ENCODE measurements at places on chromosomes 7 and 10. TPM values are rescaled to one million over a fixed set of nuclear protein-coding genes. Genes with fewer than 3 reads are reported as not detected.

GRCh38 chr10:27474741-27475140, 29.4 kb upstream of the RAB18 start:
- no peak for DNase-seq

DNA sequence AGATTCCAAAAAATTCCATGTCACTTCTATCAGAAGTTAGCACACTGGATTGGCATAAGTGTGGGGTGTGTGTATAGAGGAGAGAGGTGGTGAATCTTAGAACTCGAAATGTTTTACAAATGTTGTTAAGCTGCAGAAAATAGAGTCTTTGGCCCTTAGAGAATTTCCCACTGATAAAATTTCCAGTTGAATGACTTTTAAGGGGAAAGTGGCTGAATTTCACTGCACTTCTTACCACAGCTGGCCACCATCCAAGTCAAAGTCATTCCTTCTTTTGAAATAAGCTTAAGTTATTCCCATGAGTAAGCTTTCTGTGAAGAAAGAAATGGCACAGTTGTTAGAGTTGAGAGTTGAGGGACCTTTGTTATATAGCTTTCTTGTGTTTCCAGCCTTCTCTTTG, 13.9 kb downstream of the VCL start:
- DNase-seq, result no peak

DNA sequence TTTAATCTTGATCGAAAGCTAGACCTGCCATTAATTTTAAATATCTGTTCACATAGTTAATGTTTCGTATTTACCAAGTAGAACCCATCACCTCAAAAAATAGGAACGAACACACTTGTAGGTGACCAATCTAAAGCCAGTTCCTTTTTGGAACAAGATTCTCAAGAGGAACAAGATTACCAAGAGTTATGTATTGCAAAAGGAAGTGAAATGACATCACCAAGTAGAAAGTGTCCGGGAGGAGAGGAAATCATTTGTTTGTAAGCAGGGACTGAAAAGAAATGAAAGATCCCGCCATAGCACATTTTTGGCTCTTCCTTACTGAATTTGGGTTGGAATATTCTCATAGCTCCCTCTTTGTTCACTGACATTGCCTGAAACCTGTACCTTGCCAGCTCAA, 1200.5 kb downstream of the SORCS1 start:
- no peak for DNase-seq

DNA sequence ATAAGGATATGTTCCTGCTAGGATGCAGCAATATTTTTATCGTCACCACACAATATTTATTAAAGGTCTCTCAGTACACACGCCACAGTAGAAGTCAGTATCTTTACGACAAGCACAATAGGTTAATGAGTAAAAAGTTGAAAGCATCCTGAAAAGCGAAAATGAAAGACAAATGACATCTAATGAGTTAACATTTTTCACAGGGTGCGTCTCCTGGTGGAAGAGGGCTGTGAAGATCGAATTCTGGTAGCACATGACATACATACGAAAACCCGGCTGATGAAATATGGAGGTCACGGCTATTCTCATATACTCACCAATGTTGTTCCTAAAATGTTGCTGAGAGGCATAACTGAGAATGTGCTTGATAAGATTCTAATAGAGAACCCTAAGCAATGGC, 10.8 kb downstream of the C1QL3 start:
- DNase-seq, result no peak

DNA sequence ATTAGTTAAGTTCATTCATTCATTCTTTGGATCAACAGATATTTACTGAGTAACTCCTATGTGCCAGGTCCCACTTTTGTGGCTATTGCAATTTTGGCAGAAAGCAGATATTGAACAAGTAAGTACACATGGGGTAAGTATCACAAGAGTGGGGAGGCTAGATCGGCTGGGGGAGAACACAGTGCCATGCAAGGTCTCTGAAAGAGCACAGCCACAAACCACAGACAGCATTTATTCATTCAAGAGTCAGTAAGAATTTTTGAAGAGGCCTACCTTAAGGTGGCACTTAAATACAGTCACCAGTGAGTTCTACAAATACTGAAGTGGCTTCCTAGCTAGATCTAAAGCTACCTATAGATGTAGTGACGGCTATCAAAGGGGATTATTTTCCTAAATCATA, 304.2 kb downstream of the RNLS start:
- DNase-seq, result no peak

DNA sequence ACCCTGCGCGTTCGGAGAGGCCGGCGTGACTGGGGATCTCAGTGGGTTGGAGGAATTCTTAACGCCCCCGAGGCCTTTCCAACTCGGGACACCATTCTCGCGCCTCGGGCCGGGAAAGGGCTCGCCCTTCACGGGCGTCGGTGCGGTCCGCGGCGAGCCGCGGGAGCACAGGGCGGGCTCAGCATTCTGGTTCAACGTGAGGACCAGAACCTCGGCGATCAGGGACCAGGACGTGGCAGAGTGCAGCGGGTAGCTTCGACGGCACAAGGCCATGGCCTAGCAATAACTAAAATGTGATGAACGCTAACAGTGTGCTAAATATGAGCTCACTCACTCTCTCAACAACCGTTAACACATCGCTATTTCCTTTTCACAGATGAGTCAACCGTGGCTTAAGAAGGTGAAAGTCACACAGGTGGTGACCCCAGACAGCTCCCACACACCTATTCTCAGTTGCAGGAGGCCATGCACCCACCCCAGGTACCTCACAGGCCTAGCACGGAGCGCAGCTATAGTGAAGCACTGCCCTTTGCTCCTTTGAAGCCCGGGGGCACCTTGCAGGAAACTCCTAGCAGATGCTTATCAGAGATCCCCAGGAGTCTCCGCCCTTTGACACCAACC, 4.5 kb upstream of the EMX2 start:
- no peak for DNase-seq

- no peak for DNase-seq
Measured at GRCh38 chr10:123570051-123570897, 95.9 kb upstream of the GPR26 start.

GRCh38 chr10:35341521-35341920, 5.2 kb downstream of the CCNY start:
- DNase-seq, result no peak

GRCh38 chr7:83267141-83267631, 104.5 kb upstream of the PCLO start:
- no peak for DNase-seq

The MPP7 gene
- 58.6 TPM for total RNA-seq

DNA sequence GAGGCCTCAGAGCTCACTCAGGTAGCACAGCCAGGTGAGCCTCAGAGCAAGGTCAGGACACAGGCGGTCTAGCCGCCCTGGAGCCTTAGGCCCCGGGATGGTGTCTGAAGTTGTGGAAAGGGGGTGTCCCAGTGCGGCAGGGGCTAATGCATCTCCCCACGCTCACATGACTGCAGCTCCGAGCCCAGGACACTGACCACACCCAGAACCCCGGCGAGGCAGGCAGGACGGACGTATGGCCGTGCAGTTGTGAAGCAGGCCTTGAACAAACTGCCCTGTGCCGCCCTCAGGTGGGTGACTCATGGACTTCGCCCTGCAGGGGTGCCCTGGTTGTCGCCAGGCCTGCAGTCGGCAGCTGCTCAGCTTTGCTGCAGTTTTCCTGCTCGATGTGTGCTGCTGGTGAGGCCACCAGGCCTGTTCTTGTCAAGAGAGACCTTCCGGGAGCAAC, 5.0 kb upstream of the PRKAR1B start:
- peak; percentile 55 for DNase-seq

The NKX6-2 gene
- not detected for total RNA-seq

The RNF32 gene
- total RNA-seq, result not detected

GRCh38 chr7:46537191-46537905, 616.3 kb upstream of the IGFBP3 start:
- no peak for DNase-seq

- DNase-seq, result no peak
Measured at GRCh38 chr7:150381785-150382122, 2.6 kb downstream of the ZNF775 start.

GRCh38 chr7:18278316-18278715, 217.2 kb upstream of the HDAC9 start:
- no peak for DNase-seq

- DNase-seq, result no peak
Measured at GRCh38 chr7:151774951-151775350, 102.0 kb downstream of the PRKAG2 start.

The TBXAS1 gene
- total RNA-seq, result 15.7 TPM

GRCh38 chr7:16711730-16712129, 41.8 kb upstream of the TSPAN13 start:
- DNase-seq, result no peak

- no peak for DNase-seq
Measured at GRCh38 chr7:156614434-156615264, 25.9 kb upstream of the RNF32 start.

The MSS51 gene
- 2.1 TPM for total RNA-seq

DNA sequence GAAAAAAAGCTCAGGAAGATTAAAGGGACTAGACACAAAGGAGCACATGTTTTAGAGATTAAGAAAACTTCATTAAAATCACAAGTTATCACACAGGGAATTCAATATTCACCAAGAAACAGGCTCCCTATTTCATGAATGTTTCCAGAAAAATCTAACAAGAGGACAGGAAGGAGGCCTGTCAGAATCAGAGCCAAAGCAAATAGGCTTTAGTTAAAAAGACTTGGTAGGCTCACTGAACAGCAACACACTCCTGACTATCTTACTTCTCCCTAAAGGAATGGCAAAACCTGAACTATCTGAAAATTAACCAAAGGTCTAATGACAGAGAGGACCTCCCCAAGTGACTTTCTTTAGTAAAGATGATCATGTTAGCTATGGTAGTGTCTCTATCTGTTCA, 188.3 kb upstream of the MEOX2 start:
- DNase-seq, result no peak

DNA sequence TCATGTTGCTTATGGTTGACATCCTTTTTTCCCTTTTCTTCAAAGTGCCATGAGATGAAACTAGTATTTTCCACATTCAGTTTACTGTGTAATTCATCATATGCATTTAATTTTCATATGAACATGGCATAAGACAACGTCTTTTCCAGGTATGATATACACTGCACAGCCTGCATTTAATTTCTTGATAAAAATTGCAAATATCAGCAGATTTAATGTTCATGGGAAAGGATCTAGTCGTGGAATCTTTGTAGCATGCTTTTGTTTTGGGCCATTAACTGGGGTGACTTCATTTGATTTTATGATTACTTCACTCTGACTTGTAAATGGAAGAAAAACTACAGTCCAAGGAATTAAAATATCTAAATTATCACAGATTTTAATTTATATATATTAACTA, 837.3 kb downstream of the IPMK start:
- no peak for DNase-seq

GRCh38 chr10:101225846-101226421, 3.3 kb downstream of the LBX1 start:
- no peak for DNase-seq

The TMEM130 gene
- total RNA-seq, result 0.62 TPM

DNA sequence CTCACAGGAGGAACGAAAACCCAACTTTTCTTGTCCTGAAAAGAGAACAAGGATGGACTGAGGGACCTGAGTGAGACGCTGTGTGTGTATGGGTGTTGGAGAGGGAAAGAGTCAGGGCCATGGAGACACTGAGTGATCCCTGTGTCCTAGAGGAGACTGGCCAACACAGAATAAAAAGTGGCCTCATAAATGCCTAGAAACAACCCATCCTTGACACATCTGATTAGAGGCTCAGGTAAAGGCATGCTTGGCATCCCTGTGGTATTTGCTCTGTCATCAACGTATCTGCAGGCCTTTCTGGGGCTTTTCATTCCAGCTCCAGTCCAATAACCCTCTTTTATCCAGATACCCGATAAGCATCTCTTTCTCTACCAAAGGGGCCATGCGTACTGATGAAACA, 86.3 kb downstream of the FGFR2 start:
- no peak for DNase-seq

The HDAC9 gene
- 145 TPM for total RNA-seq

- no peak for DNase-seq
Measured at GRCh38 chr10:122459561-122460273, 1.6 kb upstream of the HTRA1 start.

The PNLIPRP2 gene
- total RNA-seq, result 1.3 TPM

GRCh38 chr7:38223306-38223705, 45.3 kb downstream of the STARD3NL start:
- DNase-seq, result no peak

The MAPK8 gene
- 36.7 TPM for total RNA-seq

DNA sequence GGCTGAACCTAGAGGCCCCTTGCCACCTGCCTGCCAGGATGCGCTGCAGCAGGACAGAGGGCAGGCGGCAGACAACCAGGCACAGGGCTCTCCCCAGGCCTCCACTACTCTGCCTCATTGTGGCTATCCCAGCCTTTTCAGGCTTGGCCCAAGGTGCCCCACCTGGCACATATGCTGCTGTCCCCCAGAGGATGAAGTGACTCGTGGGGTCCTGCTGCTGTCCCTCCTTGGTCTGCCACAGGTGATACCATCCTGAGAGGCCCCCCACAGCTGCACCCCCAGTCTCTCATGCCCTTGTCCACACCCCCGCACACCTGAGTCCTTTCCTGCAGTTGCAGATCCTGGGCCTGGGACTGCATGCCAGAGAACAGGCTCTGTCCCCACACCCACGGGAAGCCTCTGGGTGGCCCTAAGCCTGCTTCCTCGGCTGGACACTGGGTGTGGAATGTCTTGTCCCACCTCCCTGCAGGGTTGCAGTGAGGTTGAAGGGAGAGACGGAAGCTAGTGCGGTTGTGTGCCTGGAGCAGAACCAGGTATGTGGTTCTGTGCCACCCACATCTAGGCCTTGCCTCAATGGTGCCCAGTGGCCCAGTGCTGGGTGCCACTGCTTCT, 55.3 kb downstream of the RASGEF1A start:
- peak; percentile 71 for DNase-seq

DNA sequence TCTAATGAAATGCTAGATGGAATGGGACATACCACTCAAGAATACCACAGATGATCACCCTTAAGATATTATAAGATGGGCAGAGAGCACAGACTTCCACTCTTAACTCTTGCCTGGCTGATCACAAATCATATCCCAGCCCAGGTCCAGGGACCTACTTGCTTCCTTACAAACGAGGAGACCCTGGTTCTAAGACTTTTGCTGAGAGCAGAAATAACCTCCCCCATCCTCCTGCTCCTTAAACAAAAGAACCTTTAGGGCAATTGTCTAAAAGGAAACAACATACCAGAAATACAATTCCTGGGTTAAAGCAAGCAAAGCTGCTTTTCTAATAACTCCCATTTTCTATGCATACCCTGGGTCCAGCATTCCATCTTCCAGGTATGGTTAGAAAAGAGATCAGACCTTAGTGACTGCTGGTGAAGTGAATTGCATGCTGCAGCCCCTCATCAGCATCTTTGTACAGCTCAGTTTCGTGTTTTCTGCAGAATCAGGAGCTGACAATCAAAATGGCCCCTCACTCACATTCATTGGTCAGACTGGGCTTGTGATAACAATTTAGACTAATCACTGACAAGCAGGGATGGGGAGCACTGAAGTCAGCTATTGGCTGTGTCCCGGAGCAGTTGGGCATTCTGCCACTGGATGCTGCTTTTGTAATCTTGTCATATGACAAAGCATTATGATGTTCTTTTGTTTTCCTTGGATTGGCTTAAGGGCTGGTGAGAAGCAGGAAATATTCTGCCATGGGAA, 14.6 kb downstream of the IFIT3 start:
- DNase-seq, result peak; percentile 92

The ENKUR gene
- not detected for total RNA-seq

Measured in posterior vena cava (tissue), 2 donors.